Non-pigmented ciliary epithelial cell (primary cell): ENCODE measurements at places on chromosomes 3 and 15.

GRCh38 chr15:71112429-71112828 is 2.8 kb upstream of the THSD4 start:
- no peak for DNase-seq

DNA sequence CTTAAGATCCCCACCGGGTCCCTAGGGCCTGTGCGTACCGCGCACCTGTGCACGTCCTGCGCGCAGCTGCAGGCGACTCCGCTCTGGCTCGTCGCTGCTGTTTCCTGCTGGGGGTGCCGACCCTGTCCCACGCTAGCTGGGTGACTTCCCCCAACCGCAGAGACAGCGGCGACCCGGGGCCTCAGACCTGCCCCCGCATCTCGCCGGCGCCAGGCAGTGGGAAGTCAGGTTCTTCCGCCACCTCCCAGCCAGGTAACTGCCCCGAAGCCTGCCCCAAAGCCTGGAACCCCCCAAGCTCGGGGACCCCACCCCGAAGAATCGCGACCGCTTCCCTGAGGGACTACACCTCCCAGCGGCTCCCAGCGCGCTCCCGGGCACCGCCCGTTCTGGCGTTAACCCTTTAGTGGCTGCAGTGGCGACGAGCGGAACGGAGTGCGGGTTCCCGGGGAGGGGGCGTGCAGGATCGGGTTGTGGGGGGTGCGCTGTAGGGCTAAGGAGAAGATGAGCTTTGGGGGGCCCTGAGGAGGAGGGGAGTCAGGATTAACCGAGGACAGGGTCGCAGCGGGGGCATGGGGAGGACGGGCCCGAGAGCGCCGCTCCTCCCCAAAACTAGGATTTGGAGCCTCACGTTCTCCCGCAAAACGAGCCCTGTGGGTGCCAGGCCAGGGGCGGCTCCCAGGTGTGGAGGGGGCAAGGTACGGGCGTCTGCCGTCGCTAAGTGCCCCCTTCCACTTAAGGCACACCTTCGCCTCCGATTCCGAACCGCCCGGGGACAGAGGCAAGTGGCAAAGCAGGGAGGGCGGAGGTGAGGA is 589 bp downstream of the NEIL1 start:
- DNase-seq = no peak

DNA sequence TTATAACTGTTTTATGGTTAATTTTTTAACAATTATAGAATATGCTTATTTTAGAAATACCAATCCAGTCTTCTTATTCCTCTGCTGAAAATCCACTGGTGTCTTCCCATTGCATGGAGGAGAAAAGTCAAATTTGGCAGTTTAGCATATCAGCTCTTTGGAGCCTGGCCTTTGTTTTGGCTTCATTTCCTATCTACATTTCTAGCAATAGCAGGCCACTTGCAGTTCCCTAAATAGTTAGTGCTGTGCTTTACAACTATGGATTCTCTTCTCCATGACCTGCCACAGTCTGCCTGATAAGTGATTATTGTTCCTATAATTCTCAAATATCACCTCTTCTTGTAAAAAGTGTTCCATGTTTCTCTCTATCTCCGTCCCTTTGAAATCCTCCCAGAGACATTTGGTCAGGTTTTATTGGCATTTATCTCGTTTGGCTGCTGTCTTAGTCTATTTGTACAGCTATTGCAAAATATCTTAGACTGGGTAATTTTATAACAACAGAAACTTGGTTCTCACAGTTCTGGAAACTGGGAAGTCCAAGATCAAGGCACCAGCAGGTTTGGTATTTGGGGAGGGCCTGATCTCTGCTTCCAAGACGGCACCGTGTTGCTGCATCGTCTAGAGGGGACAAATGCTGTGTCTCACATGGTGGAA is 8.2 kb upstream of the SEC22A start:
- DNase-seq = no peak

- DNase-seq = no peak
Measured at GRCh38 chr3:4067893-4068292, 235.3 kb upstream of the SETMAR start.

DNA sequence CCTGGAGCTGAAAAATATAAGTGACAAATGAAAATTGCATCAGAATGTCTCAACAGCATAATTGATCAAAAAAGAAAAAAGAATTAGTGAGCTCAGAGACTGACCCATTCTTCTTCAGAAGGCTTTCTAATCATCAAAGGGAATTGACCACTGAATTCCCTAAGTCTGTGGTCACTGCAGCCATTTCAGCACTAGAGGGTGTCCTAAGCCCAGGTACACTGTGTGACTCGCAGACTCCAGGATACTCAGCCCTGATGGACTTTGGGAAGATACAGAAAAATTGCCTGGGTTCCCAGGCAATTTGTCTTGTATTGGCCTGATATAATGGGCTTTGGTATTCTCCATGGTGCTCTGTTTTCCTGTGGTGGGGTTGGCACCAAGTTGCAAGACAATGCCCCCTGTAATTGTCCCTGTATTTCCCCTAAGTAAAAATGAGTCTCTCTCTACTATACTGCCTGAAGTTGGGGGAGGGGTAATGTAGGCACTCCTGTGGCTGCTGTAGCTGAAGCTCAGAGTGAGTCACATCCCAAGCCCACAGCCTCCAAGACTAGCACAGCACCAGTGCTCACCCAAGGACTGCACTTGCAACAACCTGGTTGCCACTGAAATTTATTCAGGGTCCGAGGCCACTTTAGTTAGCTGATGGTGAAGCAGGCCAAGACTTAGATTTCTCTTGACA is 256.0 kb upstream of the STAC start:
- peak; percentile 20 for DNase-seq

GRCh38 chr3:1734494-1735122 is 364.1 kb upstream of the CNTN4 start:
- no peak for DNase-seq

DNA sequence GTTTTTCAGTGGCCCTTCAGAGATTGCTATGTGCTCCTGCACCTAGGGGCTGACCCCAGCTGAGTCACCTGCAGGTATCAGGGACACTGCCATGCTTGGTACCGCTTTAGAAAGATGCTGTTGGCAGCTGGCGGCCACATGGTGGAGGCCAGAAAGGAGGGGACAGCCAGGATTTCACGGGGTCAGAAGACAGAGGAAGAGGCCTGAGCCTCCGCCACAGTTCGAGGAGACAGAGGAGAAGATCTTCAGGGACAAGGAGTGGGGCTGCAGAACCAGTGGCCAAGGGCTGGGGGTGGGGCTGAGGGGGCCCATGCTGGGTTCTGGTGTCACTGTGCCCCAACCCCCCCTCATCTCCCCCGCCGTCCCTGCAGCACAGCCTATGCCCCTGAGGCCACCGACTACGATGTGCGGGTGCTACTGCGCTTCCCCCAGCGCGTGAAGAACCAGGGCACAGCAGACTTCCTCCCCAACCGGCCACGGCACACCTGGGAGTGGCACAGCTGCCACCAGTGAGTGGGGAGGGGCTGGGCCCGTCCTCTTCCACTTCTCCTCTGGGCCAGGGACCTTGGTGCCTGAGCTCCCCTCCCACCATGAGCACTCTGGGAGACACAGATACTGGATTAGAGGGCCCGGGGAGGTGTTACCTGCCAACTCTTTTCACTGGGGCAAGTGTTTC is 19.9 kb downstream of the LOXL1 start:
- DNase-seq = no peak

GRCh38 chr15:52558196-52558595 is 10.6 kb downstream of the ARPP19 start:
- DNase-seq = peak; percentile 70

DNA sequence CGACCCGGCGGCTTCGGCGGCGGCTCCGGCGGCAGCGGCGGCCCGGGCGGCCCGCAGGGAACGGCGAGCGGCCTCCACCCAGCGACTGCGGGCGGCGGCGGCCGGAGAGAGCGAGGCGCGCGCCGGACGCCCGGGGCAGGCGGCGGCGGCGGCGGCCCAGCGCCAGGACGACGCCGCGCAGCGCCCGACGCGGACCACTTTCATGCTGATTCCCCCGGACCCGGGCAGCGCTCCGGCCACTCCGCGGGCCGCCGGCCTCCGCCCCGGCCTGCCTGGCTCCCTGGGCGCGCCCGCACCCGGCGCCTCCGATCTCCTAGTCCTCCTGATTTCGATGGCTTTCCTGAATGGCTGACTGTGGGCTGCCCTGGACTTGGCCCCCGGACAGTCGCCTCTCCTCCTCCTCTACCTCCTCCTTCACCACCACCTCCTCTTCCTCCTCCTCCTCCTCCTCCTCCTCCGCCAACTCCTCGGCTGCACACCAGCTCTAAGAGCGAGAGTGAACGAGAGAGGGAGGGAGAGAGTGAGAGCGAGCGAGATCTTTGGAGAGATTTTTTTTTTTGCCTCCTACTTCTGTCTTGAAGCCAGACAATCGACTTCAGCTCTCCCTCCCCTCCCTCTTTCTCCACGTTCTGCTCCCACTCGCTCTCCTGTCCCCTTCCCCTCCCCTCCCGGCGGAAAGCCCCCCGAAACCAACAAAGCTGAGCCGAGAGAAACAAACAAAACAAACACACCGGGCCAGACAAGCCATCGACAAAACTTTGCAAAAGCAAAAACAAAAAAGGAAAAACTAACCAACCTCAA is 844 bp downstream of the NR2F2 start:
- no peak for DNase-seq

DNA sequence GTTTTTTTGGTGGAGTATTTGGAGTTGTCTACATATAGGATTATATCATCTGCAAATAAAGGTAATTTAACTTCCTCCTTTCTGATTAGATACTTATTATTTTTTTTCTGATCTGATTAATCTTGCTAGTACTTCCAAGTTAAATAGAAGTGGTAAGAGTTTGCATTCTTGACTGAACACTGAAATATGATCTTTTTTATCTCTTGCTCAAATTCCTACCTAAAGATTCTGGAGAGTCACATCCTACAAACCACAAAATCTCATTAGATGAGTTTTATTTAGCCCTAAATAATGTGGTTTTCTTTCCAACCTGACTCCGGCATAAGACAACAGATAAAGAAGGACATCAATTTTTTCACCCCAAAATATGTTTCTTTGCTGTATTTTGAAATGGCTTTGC is 977.9 kb upstream of the GBE1 start:
- no peak for DNase-seq

GRCh38 chr15:77120576-77120975 is 49.7 kb upstream of the TSPAN3 start:
- DNase-seq = no peak

DNA sequence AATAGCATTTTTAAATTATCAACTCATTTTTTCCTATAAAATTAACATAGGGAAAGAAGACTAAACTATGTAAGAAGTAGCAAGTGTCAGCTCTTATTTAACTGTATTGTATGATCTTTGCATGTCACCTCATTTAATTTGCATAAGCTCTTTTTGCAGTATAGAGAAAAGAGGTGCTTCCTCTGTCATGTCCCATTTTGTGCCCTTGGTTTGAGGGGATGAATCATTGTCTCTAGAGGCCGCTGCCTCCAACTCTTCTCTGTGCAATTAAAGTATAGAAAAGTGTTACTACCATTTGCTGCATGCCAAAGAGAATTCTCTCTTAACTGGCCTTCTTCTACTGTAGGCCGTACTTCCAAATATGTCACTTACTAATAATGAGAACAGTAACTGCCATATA is 93.4 kb downstream of the LRRC28 start:
- DNase-seq = no peak

DNA sequence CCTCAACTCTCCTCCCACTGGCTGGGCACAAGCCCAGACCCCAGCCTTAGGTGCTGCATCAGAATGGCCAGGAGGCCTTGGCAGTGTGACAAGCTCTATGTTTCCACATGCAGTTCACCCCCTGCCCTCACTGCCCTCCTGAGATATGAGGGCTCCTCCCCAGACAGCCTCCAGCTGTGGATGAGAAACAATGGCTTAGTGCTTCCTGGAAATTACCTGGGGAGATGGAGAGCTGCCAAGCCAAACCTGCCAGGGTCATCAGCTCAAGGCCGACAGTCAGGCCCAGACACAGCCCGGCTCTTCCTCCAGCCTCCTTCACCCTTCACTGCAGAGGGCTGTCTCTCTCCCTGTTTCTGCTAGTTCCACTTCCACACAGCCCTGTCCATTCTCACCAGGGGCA is 76.3 kb downstream of the MYLK start:
- no peak for DNase-seq

GRCh38 chr3:179113903-179114302 is 34.3 kb upstream of the PIK3CA start:
- no peak for DNase-seq

GRCh38 chr3:130895690-130896488 is 2.0 kb downstream of the ATP2C1 start:
- DNase-seq = no peak

- DNase-seq = no peak
Measured at GRCh38 chr3:188993181-188993580, 178.6 kb upstream of the TPRG1 start.

GRCh38 chr15:90603893-90604292 is 74.2 kb downstream of the CRTC3 start:
- no peak for DNase-seq

DNA sequence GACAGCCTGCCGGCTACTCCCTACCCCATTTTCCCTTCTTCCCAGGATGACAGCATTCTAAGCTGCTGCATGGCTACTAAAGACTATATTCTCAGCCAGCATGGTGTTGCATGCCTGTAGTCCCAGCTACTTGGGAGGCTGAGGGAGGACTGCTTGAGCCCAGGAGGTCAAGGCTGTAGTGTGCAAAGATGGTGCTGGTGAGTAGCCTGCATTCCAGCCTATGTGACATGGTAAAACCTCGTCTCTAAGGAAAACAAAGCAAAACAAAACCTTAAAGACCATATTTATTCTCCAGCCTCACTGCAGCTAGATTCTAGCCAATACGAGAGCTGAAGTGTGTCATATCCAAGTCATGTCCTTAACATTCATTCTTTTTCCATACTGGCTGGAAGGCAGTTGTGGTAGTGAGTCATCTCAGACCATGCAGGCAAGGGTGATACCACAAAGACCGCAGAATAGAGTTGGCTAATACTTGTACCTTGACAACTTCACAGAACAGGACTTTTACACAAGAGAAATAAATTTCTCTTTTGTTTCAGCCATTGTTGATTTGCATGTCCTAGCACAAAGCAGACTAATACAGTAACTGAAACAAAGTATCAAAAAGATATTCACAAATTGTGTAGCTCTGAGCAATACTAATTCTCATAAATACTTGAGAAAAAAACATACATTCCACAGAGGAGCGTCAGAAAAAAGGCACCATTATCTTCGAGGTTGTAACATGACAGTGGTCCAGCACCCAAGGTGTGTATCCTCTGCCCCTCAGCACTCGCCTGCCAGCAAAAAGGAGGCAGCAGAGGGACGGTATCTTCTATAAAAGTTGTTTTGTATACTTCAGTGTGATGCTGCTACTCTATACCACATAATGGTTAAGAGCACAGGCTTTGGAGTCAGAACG is 14.8 kb downstream of the PBRM1 start:
- DNase-seq = peak; percentile 100

- no peak for DNase-seq
Measured at GRCh38 chr3:30658328-30659052, 52.1 kb downstream of the TGFBR2 start.

GRCh38 chr3:155701882-155702465 is 42.9 kb downstream of the PLCH1 start:
- peak; percentile 6 for DNase-seq
